ENCODE measurements at places on chromosomes 13 and 19.

- DNase-seq = no peak
Observed at GRCh38 chr19:30419568-30420180, 47.5 kb downstream of the ZNF536 start.

DNA sequence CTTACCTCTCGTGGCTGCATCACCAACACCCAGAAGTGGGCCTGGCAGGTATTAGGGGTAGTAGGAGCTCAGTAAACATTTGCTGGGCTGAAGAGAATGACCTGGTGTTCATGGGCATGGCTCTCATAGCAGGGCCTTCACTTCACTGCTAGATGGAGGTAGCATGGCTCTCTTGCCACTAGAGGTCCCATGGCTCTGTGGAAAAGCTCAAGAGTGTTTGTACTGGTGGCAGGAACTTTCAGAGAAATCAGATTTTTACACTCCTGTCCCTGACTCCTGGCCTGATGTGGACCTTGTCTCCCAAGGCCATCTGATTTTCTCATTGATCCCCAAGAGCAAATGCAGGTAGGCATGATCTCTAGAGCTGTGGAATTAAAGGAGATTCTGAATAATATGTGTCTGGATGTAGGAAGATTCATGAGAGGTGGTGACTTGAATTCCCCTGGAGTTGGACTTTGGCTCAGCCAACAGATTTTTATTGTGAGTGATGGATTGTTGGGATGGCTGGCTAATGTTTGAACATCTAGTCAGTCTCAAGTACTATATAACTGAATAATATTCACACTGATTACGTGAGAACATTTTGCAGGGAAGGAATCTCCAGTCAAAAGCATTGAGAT, 5.7 kb downstream of the ZNF574 start:
- DNase-seq = no peak

- DNase-seq = no peak
Observed at GRCh38 chr19:364496-365287, 20.1 kb upstream of the MIER2 start.

DNA sequence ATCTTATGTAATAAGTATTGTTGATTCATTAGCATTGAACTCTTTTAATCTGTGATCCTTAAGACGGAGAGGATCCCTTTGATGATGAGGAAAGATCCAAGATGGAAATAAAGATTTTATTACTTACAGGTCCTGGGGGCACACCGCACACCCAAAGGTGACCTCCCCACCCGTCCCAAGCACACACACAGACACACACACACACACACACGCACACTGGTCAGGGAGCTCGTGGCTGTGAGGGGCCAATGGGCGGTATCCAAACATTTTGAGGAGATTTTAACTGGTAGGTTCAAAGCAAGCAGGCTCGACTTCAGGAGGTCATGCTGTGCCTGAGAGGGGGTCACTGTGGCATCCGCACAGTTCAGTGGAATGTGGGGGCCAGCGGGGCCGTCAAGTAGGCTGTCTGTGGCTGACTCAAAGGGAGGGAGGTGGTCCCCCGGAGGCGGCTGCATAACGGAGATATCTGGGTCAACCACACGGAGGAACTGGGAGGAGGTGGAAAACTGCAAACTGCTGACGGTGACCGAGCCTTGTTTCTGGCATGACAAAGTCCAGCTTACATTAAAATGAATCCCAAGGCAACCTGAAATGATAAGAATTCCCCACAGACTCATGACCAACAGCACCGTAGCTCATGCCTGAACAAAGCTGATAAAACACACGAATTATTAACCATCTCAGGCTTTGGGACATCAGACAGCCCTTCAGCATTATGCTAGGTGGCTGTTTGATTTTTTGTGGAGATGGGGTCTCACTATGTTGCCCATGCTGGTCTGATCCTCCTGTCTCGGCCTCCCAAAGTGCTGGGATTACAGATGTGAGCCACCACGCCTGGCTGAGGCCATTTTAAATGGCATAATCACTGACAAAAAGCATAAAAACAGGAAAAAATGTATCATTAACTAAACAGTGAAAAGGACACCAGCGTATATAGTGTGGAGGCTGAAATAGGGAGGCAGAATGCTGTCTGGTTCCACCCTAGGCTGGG, 20.9 kb upstream of the SIGLEC11 start:
- DNase-seq = no peak

GRCh38 chr19:48419158-48419920, 25.9 kb downstream of the GRIN2D start:
- DNase-seq = peak; percentile 70

- peak; percentile 63 for DNase-seq
Observed at GRCh38 chr19:5693195-5694166, 3.4 kb downstream of the RPL36 start.

DNA sequence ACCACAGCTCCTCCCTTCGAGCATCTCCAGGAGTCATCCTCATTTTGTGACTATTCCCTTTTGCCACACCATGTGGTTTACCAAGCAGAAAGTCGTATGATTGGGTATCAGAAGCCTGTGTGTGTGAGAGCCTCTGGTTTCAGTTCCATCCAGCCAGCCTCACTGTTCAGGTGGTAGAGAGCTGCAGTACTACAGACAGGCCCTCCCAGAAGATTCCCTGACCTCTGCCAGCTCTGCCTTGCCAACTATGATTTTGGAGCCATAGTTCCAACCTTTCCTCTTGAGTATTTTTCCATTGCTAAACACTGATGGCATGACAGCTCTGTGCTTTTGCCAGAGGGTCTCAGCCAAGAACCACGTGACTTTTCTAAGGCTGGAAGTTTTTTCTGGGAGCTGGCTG, 82.5 kb downstream of the DHRS12 start:
- DNase-seq = peak; percentile 88

DNA sequence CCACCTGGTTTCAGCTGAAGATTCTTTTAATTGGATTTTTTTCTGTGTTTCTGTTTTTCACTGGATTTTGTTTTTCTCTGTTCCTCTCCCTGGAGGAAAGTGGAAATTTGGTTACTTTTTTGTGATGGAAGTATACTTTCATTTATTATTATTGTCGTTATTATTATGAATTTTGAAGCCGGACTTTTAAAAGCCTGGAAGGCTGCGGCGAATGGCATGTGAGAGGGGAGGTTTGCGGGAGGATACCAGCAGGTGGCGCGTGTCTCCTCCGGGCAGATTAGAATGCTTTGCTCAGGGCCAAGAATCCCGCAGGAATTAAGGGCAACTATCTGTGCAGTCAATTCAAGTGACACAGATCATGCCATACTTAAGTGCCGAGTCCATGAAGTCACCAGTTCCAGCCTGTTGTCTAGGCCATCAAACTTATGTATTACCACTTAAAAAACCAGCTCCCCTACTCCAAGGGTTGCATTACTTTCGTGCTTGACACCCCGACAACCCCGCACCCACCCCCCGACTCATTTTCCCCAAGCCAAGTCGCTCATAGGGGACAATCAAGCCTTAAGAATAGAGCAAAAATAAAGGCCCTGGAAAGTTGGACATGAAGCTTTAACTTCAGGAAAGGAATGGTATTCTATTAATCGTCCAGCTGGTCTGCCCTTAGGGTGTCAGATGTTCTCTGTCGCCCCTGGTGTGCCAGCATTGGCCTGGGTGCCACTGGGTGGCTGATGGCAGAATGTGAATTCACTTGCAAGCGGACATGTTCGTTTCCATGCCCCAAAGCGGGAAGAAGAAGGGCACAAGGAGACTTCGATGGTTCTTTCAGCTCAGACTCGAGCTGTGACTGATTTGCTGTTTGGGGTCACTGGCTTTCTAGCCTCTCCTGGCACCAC, 1.3 kb upstream of the LRCH1 start:
- peak; percentile 74 for DNase-seq
